ENCODE measurements at places on chromosomes 4 and X.

GRCh38 chr4:147103403-147103946 lies 157.8 kb upstream of the TTC29 start:
- DNase-seq = no peak

DNA sequence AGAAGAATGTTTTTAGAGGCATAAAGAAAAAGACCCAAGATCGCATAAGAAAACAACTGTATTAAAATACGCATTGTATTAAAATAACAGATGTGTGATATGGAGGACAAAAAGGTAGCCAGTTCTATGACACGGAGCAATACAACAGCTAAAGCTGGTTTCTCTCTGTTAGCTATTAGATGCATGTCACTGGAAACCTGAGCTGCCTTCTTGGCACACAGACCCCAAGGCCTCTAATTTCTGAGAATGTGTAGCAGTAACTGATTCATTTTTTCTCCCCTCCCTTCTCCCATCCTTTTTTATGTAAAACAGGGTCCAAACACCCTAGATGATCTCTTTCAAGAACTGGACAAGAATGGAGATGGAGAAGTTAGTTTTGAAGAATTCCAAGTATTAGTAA lies 4.1 kb downstream of the S100G start:
- DNase-seq = no peak

- no peak for DNase-seq
These were observed 2535.1 kb downstream of the ARAP2 start for GRCh38 chr4:33709247-33709646.

DNA sequence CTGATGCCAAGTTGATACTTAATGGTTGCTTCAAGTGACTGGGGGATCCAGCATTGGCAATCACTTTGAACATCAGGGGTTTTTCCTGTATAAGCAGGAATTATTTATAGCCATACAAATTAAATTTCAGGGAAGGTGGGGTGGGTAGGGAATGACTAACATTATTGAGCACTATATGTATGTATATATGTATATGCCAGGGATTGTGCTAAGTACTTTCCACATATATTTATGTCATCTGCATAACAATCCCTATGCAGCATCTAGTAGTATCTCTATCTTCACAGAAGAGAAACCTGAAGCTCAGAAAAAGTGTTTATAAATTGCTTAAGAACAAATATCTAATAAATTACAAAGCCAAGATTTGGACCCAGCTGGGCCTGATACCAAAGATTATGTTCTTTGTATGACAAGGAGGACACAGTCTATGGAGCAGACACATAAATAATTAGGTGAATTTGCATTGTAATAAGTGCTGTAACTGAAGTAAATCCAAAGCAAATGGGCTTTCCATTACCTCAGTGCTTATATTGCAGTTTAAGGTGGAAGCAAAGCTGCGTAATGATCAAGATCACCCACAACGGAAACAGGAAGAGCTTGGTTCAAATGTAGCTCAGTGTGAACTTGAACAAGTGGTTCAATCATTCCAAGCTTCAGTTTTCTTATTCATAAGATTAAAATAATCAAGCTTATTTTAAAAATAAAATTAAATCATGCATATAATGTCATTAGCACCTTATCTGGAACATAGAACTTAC lies 18.9 kb upstream of the RASGEF1B start:
- no peak for DNase-seq

DNA sequence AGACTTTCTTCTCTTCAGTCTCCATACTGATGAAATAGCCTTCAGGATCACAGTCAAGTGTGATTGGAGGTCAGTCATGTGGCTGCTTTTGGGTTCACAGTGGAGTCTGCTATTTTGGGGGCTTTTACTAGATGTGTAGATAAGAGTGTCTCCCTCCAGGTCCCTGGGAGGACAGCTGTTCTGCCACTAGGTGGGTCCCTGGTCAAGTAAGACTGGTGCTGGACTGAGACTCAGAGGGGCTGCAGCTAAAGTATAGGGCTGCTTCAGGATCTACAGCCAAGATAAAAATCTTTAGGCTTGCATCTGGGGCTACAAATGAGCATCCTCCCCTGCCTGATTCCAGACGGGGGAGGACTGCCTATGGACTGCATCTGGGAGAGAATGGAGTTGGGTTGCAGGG lies 200.7 kb upstream of the ANKRD50 start:
- DNase-seq = no peak

- no peak for DNase-seq
These were observed 205.6 kb downstream of the AFAP1 start for GRCh38 chr4:7733801-7734650.

GRCh38 chrX:97563531-97564133 lies 679.9 kb downstream of the RPA4 start:
- DNase-seq = peak; percentile 73

GRCh38 chr4:13160920-13161319 lies 323.2 kb downstream of the RAB28 start:
- no peak for DNase-seq

DNA sequence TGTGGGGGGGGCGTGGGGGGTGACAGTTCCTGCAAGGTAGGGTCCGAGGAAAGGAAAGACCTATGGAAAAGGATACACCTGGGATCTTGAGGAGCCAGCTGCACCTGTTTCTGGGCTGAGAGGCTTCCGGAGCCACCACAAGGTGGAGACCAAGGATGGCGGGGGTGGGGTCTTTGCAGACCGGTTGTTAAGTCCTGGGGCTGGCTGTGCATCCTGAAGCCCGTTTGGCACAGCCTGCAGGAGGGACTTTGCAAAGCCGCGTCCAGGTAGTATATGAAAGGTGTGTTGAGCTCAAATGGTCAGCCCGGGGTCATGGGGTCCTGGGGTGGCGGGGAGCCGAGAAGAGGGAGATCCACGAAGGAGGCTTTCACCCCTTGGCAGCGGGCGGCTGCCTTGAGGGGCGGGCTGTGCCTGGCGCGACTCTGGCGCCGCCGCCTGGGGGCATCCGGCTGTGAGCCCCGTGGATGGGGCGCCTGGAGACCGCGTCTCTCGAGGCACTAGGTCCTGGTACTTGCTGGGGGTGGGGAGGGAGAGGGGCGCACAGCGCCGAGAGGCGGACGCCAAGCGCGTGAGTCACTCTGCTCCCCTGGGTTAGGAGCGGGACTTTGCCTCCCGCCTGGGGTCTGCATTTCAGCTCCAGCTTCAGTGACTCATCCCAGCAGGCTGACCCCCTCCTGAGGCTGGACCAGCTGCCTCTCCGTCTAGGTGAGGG lies 58.2 kb upstream of the DYNLT3 start:
- DNase-seq = no peak

DNA sequence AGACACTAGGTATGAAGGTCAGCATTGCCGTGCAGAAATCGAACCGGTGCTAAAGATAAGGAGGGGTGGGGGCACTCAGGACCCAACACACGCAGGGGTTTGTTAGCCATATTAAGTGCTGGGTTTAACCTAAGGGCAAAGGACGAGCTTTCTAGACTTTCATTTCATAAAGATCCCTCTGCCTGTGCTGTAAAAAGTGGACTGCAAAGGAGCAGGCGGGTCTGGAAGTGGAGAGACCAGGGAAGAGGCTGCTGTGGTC lies 1.3 kb downstream of the CASP3 start:
- no peak for DNase-seq

- no peak for DNase-seq
These were observed 57.8 kb upstream of the CCDC149 start for GRCh38 chr4:24970635-24971034.

GRCh38 chr4:185721190-185722028 lies 90.6 kb downstream of the SORBS2 start:
- DNase-seq = no peak

DNA sequence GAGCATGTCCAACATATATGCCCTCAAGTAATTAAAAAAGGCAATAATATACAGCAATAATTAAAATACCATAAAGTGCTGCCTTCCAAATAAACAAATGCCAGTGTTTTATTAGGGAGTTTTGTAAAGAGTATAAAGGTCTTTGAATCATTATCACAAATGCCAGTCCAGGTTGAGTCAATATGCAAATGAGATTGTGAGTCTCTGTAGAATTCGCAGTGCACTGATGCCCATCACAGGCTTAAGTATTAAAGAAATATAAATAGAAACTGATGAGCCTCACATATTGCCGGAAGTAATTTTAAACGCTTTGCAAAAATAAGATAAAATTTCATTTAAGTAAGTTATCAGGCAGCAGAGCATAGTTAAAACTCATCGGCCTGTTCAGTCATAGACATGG lies 205.0 kb upstream of the TECRL start:
- DNase-seq = no peak

DNA sequence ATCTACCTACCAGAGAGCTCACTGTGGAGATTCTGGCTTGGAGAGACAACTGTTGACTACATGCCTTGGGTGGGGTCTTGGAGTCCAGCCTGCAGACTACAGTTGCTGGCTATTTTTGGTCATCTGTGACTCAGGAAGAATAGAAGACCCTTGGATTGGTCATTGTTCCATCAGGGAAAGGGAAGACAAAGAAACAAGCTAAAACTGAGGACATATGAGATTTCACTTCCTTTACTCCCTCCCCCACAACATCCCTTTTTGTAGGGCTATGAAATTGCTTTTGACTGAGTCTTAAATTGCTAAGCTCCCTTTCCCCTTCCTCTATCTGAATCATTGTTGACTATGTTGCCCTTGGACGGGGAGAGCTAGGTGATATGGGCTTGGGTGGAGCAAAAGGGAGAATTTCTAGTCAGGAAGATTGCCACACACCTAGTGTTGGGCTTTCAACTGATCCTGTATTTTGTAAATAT lies 11.7 kb downstream of the MSN start:
- no peak for DNase-seq

- DNase-seq = no peak
These were observed 13.9 kb downstream of the ALB start for GRCh38 chr4:73417973-73418372.

GRCh38 chrX:75369721-75370120 lies 95.8 kb downstream of the UPRT start:
- DNase-seq = no peak

GRCh38 chr4:52748432-52748831 lies 2.8 kb downstream of the ERVMER34-1 start:
- DNase-seq = no peak

GRCh38 chr4:159902648-159903047 lies 799.8 kb downstream of the RAPGEF2 start:
- DNase-seq = no peak

DNA sequence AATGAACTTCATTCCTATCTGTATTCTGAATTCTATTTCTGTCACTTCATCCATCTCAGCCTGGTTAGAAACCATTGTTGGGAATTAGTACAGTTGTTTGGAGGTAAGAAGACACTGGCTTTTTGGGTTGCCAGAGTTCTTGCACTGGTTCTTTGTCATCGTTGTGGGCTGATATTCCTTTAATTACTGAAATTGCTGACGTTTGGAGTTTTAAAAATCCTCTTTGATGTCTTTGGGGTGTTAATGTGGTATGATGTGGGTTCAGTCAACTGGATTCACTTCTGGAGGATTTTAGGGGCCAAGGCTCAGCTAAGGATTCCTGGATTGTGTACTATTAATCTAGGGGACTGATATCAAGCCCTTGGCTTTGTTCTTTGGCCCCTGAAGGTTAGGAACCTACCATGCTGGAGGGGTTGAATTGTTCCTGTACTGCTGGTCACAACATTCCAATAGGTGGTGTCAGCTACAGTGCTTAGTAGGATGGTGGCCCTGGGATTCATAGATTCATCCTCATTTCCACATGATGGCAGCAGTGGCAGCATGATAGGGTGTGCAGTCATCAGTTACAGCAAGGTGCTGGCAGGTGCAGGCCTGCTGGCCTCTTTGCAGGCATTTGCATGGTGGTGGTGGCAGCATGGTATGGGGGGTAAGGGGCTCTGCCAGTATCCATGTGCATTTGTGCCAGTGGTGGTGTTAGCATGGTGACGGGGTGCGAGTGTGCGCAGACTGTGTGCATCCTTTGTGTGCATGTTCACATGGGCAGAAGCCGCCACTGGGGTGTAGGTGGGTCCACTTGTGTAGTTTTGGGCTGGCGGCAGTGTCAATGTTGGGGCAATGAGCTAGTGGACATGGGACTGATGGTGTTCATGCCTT lies 301.3 kb downstream of the TEX13C start:
- DNase-seq = no peak

DNA sequence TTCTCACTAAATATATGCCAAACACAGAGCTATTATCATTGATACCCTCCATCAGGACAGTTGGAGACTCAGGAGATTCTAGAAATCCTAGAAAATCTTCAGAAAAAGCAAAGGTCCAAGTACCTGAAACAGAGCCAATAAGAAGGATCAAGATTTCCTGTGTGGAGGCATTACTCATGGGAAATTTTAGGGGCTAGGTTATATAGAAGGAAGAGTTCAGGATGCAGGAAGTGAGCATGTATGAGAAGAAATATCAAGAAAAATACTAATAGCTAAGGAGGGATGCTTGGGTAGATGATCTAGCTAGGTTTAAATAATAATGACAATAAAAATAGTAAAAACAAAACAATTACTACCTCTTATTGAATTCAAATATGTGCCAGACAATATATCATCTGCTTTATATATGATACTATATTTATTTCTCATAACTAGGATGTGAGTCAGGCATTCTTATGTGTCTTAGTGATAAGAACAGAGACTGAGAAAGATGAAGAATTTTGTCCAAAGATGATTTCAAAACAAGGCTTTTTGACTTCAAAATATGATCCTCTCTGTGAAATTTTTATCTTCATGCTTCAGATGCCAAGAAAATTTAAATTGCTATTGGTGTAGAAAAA lies 66.4 kb upstream of the HHIP start:
- no peak for DNase-seq

- no peak for DNase-seq
These were observed 6.2 kb upstream of the CENPI start for GRCh38 chrX:101091817-101092216.

DNA sequence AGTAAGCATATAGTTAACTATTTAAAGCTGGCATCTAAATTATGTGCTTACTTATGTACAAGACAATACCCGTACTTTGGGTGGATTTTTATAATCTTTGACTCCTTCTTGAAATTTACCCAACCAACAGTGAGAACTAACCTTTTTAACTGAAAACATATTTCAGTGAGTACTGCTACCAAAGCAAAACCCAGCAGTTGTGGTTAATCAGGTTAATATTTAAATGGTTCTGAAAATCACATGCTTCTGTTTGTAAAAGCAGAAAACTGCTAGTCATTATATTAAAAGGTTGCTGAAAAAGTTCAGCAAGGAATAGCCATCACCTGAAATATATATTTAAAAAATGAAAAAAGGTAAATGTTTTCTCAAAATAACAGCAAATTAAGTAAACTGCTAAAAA lies 20.0 kb downstream of the UBE2D3 start:
- no peak for DNase-seq

DNA sequence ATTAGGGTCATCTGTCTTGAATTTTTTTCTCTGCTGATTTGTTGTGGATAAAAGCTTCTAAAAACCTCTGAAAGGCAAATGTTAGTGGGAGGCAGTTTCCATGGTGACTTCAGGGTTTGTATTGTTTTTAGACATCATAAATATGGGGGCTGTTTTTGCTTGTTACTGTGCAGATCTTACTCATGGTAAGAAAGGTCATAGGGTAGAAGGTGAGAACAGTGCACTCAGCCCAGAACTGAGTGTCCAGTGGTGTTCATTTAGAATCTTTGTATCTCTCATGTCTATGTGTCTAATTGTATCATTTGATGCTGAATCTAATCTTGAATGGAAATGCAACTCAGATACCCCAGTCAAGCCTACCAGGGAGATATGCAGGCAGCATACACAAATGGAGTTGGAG lies 609.8 kb downstream of the ZNF674 start:
- DNase-seq = no peak

- DNase-seq = peak; percentile 57
These were observed 83.6 kb downstream of the NBDY start for GRCh38 chrX:56812515-56813105.

Measured in activated CD4-positive, alpha-beta T cell treated with anti-CD3 and anti-CD28 coated beads, Interleukin-2, Interleukin-4, amounts not matched to agents 100 ng/mL and 50 ng/mL, durations not matched to agents 16 hours and 8 hours (primary cell).